Foreskin keratinocyte (primary cell): ENCODE measurements at places on chromosomes 5 and 9. TPM values are rescaled to one million over a fixed set of nuclear protein-coding genes. Genes with fewer than 3 reads are reported as not detected.

PPP3R2 gene
- not detected in 2 replicates for total RNA-seq

LEAP2 gene
- total RNA-seq = 0.63 and 0.71 TPM in 2 replicates

NOL6 gene
- total RNA-seq = 105 and 109 TPM in 2 replicates

AK1 gene
- 60.7 and 62.6 TPM in 2 replicates for total RNA-seq

ADRA1B gene
- total RNA-seq = 0.11 TPM in 1 of 2 replicates, not detected in the other

SHB gene
- 17.0 and 19.0 TPM in 2 replicates for total RNA-seq

FCN2 gene
- total RNA-seq = not detected in 2 replicates

RNF183 gene
- total RNA-seq = not detected in 2 replicates

PCDHB9 gene
- 0.10 TPM in 1 of 2 replicates, not detected in the other for total RNA-seq

DMRT3 gene
- total RNA-seq = not detected in 2 replicates

LHFPL2 gene
- total RNA-seq = 18.9 and 22.5 TPM in 2 replicates

HACD4 gene
- total RNA-seq = 5.4 and 7.9 TPM in 2 replicates

DPM2 gene
- total RNA-seq = 32.5 and 33.4 TPM in 2 replicates

ACSL6 gene
- 0.07 TPM in 2 replicates for total RNA-seq

PSMB7 gene
- total RNA-seq = 249 and 276 TPM in 2 replicates

SYK gene
- total RNA-seq = 6.1 and 6.6 TPM in 2 replicates

ZNF658 gene
- 3.6 and 4.1 TPM in 2 replicates for total RNA-seq

NR2F1 gene
- total RNA-seq = not detected in 2 replicates

SV2C gene
- under 0.01 and 0.11 TPM in 2 replicates for total RNA-seq

SH3TC2 gene
- total RNA-seq = 12.3 and 13.5 TPM in 2 replicates

PDE8B gene
- total RNA-seq = not detected in 2 replicates
